ENCODE measurements at places on chromosomes 12 and 14.

GRCh38 chr12:19410211-19410610 lies 29.1 kb upstream of the AEBP2 start:
- no peak for DNase-seq

DNA sequence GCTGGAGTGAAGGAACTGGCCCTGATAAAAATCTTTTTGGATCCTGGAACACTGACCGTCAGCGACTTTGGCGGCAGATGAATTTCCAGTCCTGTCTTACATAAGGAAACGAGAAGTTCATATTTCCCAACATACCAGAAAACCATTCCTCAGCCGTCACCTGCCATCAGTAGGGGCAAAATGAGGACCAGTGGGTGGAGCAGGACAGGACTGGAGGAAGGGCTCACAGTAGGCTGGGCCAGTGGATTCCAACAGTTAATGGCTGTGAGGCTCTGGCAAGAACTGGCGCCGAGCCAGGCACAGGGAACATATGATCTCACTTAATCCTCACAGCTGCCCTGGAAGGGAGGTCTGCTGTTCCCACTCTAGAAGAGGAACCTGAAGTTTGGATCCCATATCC lies 67.2 kb upstream of the FAM181A start:
- DNase-seq: no peak

DNA sequence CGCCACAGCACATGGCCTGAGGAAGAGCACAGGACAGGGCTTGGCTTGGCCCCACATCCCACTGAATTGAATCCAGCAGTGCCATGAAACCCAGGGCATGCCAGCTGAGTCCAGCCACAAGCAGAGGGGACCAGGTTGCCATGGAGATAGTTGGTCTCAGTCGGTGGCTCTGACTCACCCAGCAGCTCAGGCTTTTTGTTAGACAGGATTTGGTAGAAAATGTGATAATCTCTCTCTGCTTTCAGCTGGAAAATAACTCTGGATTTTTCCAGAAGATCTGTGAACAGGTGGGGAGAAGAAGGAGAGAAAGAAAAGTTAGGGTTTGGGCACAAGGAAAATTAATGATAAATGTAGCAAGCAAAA lies 4.8 kb downstream of the MYH7 start:
- DNase-seq: no peak

GRCh38 chr12:124861492-124861891 lies 2.2 kb downstream of the SCARB1 start:
- DNase-seq: no peak

DNA sequence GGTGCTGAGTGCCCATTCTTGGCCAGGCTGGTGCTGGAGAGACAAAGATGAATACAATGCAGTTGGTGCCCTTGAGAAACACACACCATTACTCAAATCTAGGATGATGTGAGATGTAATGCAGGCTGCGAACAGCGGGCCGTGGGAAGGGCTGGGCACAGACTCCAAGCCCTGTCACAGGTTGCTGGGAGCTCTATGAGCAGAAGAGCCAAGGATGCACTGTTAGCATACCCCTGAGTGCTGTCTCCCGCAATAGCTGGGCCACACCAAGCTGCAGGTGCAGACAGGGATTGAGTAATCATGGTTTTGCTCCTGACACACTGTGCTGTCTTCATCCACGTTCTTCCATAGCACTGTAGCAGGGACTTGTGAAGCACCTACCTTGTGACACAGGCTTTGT lies 247.5 kb upstream of the CRY1 start:
- no peak for DNase-seq

GRCh38 chr12:83027021-83027723 lies 340.5 kb downstream of the TMTC2 start:
- no peak for DNase-seq

GRCh38 chr12:122172262-122172939 lies 1.6 kb downstream of the IL31 start:
- DNase-seq: no peak

GRCh38 chr12:100576331-100577036 lies 3.0 kb downstream of the GAS2L3 start:
- no peak for DNase-seq

GRCh38 chr12:124497039-124497438 lies 70.4 kb downstream of the NCOR2 start:
- DNase-seq: no peak

DNA sequence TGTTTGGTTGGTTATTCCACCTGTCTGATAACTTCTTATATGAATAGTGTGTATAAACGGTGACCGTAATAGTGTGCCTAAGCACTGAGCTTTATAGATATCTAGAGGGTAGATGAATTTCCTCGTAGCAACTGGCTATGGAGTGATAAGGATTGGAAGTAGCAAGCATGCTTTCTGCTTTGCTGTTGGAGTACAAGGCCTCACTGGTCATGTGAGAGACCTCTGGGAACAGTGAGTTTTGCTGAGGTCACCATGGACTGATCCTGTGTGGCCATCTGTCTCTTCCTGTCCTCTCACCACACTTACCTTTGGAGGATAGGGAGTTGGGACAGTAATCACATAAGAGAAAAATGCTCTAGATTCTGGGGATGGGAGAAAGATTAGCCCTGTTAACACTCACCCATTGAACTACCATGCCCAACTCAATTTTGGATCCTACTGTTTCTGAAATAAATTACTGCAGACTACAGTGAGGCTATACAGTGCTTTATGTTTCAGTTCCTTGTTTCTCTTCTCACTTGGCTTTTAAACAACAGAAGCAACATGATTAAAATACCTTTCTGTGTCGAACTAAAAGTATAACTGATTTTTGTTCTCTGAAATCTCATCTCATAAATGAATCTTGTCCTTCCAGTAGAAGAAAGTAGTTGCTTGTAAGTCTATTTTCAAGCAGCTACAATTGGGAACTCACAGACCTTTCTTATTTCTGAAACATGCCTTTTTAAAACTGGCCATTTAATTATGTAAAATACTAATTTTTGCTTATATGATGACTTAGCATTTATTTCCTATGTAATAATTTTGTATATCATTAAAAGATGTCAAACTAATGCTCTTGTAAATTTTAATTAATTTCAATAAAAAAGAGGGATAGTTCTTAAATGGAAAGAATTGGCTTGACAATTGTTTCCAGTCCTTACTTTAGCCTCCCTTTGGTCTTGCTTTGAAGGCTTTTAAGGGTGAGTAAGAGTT lies 8.3 kb downstream of the TMX1 start:
- DNase-seq: no peak

DNA sequence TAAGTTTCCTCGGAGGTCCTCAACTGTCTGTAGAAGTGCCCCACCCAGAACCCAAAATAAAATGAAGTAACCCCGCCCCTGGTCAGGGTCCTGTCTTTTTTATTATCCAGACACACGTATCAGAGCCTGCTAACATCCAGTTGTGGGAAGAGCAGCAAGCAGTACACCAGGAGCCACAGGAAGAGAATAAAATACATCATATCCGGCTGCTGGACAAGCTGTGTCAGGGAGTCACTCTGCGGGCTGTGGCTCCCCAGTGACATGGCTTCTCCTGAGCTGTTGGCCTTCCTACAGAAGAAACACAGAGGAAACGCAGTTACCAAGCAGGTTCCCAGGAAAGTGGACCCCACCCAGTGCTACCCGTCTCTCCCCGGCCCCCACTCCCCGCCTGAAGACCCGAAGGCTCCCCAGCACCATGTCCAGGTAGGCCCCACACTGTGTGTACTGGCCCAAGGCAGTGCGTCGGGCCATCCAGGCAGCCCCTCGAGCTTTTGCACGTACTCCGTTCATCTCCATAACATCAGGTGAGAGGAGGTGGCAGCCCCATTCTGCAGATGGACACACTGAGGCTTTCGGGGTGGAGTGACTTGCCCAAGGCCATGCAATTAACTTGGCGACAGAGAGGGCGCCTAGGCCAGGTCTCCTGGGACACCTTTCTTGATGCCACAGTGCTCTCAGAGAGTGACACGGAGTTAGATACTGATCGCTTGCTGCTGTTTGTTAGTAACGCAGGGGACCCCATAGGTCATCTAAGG lies 34.3 kb upstream of the DICER1 start:
- no peak for DNase-seq

GRCh38 chr12:20483776-20484175 lies 115.4 kb downstream of the PDE3A start:
- DNase-seq: no peak

DNA sequence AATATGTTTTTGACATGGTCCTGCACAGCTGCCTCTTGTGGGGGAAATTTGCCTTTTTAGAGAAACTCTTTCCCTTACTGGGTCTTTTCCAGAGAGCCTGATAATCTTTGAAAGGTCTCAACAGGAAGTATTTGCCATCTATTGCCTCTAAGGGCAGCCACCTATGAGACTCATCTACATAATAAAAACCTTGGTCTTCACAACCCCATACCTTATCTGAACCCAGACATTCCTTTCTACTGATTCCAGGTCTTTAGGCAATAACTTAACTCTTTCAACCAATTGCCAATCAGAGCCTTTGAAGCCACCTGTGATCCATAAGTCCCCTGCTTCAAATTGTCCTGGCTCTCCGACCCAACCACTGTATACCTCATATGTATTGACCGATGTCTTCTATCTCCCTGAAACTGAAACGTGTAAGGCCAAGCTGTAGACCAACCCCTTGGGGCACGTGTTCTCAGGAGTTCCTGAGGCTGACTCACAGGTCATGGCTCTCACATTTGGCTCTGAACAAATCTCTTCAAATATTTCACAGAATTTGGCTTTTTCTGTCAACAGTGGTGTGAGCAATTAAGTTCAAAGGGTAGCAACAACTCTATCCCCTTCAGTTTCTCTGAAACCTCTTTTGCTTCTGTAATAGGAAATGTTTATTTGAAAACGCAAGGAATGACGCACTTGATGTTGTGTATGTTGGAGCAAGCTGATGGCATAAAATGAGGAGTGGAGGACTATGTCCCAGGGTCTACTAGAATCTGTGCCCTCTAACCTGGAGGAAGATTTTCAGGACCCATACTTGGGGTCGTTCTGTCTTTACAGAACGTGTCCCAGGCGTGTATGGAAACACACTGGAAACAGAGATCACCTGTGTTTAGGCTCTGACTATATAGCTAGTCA lies 49.2 kb upstream of the EIF5 start:
- DNase-seq: no peak

DNA sequence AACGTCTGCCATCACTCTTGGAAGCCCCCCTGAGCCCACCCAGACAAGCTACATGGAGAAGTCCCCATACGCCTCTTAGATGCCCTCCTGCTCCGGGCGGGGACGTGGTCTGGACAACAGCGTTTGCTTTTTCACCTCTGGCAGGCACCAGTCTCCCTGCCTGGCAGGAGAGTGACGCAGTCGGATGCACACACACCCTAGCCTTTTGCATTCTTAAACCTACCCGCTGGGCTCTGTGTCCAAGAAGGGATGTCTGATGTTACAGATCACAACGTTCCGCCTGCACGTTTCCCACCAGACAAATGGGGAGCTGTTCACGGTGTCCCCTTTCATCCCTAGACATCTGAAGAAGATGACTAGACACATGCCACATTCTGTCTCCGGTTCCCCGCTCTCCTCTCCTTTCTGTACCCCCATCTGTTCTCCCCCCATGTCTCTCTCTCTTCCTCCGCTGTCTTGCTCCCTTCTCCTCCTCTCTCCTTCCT lies 100.2 kb downstream of the RIMBP2 start:
- DNase-seq: no peak

- DNase-seq: no peak
Measured at GRCh38 chr12:124569375-124570148, 2.1 kb upstream of the NCOR2 start.

DNA sequence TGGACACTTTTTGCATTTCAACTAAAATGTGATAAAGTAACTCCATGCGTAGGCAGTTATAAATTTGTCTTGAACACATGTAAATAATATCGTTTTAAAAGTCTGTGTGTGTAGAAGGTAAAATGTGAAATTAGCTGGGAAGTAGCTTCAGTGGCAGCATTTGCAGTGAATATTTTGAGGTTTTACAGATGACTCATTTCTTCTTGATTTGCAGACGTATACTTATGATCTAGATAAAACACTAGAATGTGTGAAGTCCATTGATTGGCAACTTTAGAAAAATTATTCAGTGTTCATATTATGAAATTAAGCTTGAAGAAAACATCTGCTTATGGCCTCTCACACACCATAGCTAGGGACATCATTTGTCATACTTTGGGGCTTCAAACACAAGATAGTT lies 788.6 kb upstream of the NOVA1 start:
- DNase-seq: no peak

GRCh38 chr12:120733574-120733973 lies 7.9 kb downstream of the ACADS start:
- DNase-seq: no peak

DNA sequence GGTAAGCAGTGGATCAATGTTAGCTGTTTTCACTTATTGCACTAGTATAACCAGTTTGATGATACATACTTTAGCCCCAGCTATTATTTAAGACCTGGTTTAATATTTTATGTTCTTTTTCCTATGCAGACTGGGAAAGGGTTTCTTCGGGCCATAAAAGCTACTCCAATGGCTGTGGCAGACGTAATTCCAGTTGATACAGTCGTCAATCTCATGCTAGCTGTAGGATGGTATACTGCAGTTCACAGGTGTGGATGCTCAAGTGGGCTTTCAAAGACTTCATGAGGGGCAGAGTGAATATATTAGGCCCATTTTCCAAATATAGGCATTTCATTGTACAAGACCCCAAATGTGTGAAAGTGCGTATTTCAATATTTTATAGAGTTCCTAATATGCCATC lies 70.1 kb downstream of the ERGIC2 start:
- no peak for DNase-seq

- DNase-seq: no peak
Measured at GRCh38 chr12:90129366-90130030, 420.9 kb upstream of the ATP2B1 start.

- no peak for DNase-seq
Measured at GRCh38 chr12:132717531-132718387, 7.1 kb downstream of the PGAM5 start.

- DNase-seq: no peak
Measured at GRCh38 chr12:46523446-46523845, 150.9 kb upstream of the SLC38A2 start.

- DNase-seq: no peak
Measured at GRCh38 chr12:3535431-3535841, 44.4 kb downstream of the PRMT8 start.

DNA sequence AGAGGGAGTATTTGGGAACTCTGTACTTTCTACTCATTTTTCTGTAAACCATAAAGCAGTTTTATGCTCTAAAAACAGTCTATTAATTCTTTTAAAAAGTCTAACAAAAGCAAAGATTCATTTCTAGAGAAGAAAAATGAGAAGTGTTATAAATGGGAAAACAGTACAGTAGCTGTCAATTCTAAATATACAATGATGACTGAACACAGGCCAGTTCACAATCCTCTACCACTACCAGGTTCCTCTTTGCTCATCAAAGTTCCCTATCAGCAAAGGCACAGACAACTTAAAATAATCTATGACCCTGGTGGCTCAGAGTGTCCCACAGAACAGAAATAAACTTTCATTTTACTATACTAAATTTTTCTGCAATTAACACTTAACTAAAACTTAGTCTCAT lies 12.5 kb downstream of the NAA25 start:
- no peak for DNase-seq

GRCh38 chr14:57038689-57039088 lies 228.4 kb upstream of the OTX2 start:
- no peak for DNase-seq

GRCh38 chr14:100911665-100912316 lies 8.3 kb upstream of the RTL1 start:
- DNase-seq: no peak

Data from NCI-H2171 (cell line).